ENCODE measurements at places on chromosomes 6 and 20. TPM values are rescaled to one million over a fixed set of nuclear protein-coding genes. Genes with fewer than 3 reads are reported as not detected.

The MUC21 gene
- total RNA-seq: not detected

The OR2H2 gene
- not detected for total RNA-seq

The ZNF165 gene
- 0.26 TPM for total RNA-seq

The ACOT13 gene
- 15.7 TPM for total RNA-seq

The PRICKLE4 gene
- total RNA-seq: 2.8 TPM

The SPEF1 gene
- total RNA-seq: not detected

The EEF1A2 gene
- total RNA-seq: 0.71 TPM

The WASF1 gene
- total RNA-seq: 18.0 TPM

The ULBP2 gene
- 0.76 TPM for total RNA-seq

The FAM135A gene
- total RNA-seq: 83.0 TPM

The C4B gene
- 1.9 TPM for total RNA-seq

The SIRPB1 gene
- 0.18 TPM for total RNA-seq

The HDGFL1 gene
- total RNA-seq: not detected

The STX7 gene
- 39.7 TPM for total RNA-seq

The PHF3 gene
- 86.3 TPM for total RNA-seq

The PLN gene
- not detected for total RNA-seq

The PLA2G7 gene
- total RNA-seq: not detected

The TMC2 gene
- total RNA-seq: not detected

The NMBR gene
- total RNA-seq: not detected

The STAU1 gene
- total RNA-seq: 30.6 TPM

The NOTCH4 gene
- total RNA-seq: 5.2 TPM
